Activated T-helper 1 cell treated with anti-CD3 and anti-CD28 coated beads, Interleukin-12 subunit alpha, Interleukin-12 subunit beta, Interleukin-2, Interleukin-4 antibody, amounts not matched to agents 30 ng/mL and 10 ng/mL and 1 ng/mL, durations not matched to agents 14 hours and 24 hours and 36 hours (primary cell): ENCODE measurements at places on chromosomes 4 and X. TPM values are rescaled to one million over a fixed set of nuclear protein-coding genes. Genes with fewer than 3 reads are reported as not detected.
A peak's percentile ranks its signal among the peaks of the same experiment; 100 is the strongest.

DNA sequence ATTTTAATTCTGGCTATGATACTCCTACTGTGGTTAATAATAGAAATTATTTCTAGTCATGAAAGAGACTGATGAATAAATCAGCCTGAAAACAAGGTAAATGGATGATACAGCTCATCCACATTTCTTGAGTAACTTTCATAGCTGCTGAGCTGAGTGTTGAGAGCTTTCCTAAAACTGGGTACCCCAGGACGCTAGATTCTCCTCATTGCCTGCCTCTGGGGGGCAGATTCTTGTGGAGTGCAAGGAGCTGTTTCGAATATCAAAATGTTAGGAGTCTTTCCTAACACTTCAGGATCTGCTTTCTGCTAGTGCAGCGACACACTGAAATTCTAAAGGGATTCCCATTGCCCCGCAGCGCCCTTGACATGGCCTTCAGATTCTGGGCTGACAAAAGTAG lies 2.1 kb downstream of the MND1 start:
- H3K27me3 ChIP-seq: peaks cover 9% of the 10 kb centered on the region
- peaks cover 35% of the 10 kb centered on the region for H3K4me1 ChIP-seq
- no peak overlapping the region for H3K27ac ChIP-seq
- peaks cover 9% of the 10 kb centered on the region for H3K36me3 ChIP-seq
- H3K4me3 ChIP-seq: no peak overlapping the region

DNA sequence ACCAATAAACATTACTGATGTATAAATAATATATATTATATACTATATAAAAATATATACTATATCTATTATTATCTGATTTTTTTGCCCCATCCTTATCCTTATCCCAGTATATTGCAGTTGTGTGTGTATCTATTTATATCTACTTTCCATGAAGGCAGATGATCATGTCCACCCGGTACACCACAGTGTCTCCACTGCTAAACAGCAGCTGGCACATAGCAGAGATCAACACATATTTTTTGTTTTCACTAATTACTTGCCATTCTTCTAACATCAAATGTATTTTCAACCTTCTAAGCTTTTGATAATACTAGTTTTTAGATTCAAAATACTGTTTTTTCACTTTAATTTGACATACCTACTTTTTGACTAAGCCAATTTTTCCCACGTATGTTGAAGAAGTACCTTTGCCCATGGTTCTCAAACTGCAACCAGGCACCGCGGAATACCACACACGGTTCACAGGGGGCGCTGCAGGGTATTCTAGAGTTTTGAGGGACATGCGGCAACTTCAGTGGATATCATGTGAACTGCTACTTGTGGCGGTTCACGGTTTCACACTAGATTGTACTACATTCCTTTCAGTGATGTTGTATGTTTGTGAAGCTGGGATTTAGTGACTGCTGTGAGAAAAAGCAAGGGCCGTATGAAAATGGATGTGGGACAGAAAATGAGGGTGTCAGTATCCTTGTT lies 182.5 kb upstream of the NPY2R start:
- no peak for DNase-seq
- H3K4me1 ChIP-seq: no peaks in the 10 kb centered on the region
- H3K36me3 ChIP-seq: no peaks in the 10 kb centered on the region

DNA sequence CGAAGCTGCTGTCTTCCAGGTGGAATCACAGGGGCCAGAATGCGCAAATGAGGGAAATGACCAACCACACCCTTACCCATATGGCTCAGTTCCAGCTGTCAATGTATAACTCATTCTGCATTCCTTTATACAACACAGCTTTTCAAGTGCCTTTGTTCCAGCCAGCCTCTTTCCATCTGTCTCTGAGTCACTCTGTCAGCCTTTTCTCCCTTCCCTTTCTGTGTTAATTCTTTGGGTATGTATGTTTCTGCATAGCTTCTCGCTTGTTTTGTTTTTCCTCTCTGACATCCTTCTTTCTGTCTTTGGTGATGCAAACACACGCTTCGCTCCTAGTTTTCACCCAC lies 54.5 kb downstream of the RS1 start:
- H3K4me3 ChIP-seq: no peak overlapping the region
- DNase-seq: no peak
- no peaks in the 10 kb centered on the region for H3K4me1 ChIP-seq
- H3K27ac ChIP-seq: no peak overlapping the region

GRCh38 chrX:79366873-79367749 lies at the start of gene ITM2A:
ITM2A (minus strand) TSS chrX:79367334; CDS start chrX:79367215, 119 bp downstream.
- H3K4me1 ChIP-seq: peaks cover 35% of the 10 kb centered on the region
- H3K36me3 ChIP-seq: peaks cover 12% of the 10 kb centered on the region
- peak within 1 kb of the TSS; percentile 94 for H3K4me3 ChIP-seq

FREM3 gene
- not detected in 2 replicates for total RNA-seq

GRCh38 chrX:21989384-21989783 lies 42.7 kb upstream of the PHEX start:
- no peak for DNase-seq
- peaks cover 37% of the 10 kb centered on the region for H3K4me1 ChIP-seq
- no peak overlapping the region for H3K4me3 ChIP-seq
- H3K27me3 ChIP-seq: no peaks in the 10 kb centered on the region

DNA sequence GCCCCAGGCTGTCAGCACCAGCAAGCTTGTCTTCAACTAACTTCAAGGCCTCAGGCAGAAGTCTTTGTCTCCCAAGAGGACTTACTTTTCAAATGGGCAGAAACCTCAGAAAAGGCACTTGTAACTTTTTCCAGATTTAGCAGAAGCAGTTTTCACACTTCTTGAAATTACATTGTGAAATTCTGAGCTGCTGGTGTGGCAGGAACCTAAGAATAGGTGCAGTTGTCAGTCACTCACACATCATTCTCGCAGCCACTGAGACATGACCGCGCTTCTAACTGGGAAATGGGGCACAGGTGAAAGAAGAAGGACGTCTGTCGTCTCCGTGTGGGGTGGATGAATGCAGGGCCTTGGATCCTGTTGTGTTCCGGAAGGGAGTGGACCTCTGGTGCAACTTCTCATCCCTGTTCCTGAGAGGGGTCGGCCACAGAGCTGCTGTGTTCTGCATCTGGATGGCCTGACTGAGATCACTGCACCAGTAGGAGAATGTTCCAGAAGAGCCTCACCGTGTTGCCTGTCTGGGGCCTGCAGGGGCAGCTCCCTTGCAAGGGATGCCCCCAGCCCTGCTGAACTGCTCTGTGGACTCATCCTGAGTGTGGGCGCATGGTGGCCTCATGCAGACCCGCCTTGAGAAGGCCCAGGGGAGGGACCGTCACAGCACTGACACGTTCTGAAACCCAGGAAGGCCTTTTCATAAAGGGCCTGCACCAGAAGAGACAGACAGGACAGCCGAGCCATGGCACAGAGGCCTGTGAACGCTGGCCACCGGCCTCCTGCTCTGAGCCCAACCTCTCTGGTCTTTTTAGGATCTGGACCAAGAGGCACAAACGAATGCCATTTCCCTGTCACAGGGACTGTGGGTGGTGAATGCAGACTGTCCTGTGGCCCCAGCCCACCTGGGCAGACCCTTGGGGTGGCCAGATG lies 18.7 kb downstream of the NAT8L start:
- no peaks in the 10 kb centered on the region for H3K4me1 ChIP-seq
- no peak overlapping the region for H3K4me3 ChIP-seq
- DNase-seq: no peak
- no peaks in the 10 kb centered on the region for H3K36me3 ChIP-seq

SHROOM4 gene
- not detected in 2 replicates for total RNA-seq

- H3K4me3 ChIP-seq: no peak overlapping the region
- DNase-seq: no peak
- H3K27me3 ChIP-seq: no peaks in the 10 kb centered on the region
- no peaks in the 10 kb centered on the region for H3K4me1 ChIP-seq
- H3K36me3 ChIP-seq: no peaks in the 10 kb centered on the region
- H3K27ac ChIP-seq: no peak overlapping the region
These were observed 86.7 kb upstream of the MAGEA4 start for GRCh38 chrX:151825925-151826485.

GRCh38 chr4:110183643-110184042 lies 14.8 kb downstream of the ELOVL6 start:
- no peak overlapping the region for H3K4me3 ChIP-seq
- no peak for DNase-seq
- H3K27ac ChIP-seq: no peak overlapping the region
- peaks cover 19% of the 10 kb centered on the region for H3K36me3 ChIP-seq

- H3K4me1 ChIP-seq: no peaks in the 10 kb centered on the region
- no peak overlapping the region for H3K4me3 ChIP-seq
- no peak for DNase-seq
- H3K27ac ChIP-seq: no peak overlapping the region
- H3K27me3 ChIP-seq: no peaks in the 10 kb centered on the region
These were observed 275.4 kb downstream of the SHOX start for GRCh38 chrX:905848-906566.

GRCh38 chrX:24231131-24231540 lies 81.6 kb downstream of the ZFX start:
- peaks cover 3% of the 10 kb centered on the region for H3K27me3 ChIP-seq
- no peak for DNase-seq
- H3K4me1 ChIP-seq: peaks cover 5% of the 10 kb centered on the region
- H3K36me3 ChIP-seq: no peaks in the 10 kb centered on the region
- H3K4me3 ChIP-seq: no peak overlapping the region
